AG09319 (cell line): ENCODE measurements at places on chromosomes 11 and 22.
A peak's percentile ranks its signal among the peaks of the same experiment; 100 is the strongest.

- DNase-seq = no peak
Measured at GRCh38 chr11:1195682-1196515, 27.0 kb upstream of the MUC5B start.

GRCh38 chr22:45709060-45709739, 37.6 kb downstream of the ATXN10 start:
- DNase-seq = peak; percentile 49

DNA sequence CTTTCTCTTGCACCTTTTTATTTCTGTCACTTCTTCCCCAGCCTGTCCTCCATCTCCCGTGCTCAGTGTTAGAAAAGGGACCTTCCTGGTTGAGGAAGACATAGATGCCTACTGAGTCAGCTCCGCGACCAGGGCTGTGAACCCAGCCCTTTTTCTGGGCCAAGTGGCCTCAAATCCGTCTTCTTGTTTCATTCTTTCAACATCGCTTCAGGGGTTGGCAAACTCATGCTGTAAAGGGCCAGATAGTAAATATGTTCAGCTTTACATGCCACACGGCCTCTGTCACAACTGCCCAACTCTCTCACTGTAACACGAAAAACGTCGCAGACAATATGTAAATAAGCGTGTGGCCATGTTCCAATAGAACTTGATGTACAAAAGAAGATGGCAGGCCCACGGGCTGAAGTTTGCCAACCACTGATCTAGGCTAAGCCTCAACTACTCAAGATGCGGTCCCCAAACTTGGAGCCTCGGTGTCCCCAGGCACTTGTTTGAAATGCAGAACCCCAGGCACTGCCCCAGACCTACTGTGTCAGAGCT, 338.4 kb downstream of the MN1 start:
- DNase-seq = no peak

DNA sequence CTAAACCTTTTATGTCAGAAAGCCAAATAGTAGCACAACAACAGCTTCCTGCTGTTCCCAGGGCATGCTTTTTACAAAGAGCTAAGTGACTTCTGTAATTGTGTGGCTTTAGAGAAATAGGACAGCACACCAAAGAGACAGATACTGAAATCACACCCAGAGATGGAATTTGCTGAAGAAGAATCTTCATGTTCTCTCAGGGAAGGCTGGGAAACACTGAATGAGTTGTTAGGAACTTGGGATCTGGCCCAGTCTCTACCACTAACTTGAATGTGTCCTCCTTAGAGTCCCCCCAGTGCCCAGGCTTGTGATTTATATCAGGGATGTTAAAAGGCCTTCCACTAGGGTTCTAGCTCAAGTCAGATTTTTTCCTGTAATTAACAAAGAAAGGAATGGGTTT, 175.2 kb downstream of the DBX1 start:
- DNase-seq = no peak

GRCh38 chr11:63635762-63636465, 21.7 kb upstream of the PLAAT3 start:
- no peak for DNase-seq

DNA sequence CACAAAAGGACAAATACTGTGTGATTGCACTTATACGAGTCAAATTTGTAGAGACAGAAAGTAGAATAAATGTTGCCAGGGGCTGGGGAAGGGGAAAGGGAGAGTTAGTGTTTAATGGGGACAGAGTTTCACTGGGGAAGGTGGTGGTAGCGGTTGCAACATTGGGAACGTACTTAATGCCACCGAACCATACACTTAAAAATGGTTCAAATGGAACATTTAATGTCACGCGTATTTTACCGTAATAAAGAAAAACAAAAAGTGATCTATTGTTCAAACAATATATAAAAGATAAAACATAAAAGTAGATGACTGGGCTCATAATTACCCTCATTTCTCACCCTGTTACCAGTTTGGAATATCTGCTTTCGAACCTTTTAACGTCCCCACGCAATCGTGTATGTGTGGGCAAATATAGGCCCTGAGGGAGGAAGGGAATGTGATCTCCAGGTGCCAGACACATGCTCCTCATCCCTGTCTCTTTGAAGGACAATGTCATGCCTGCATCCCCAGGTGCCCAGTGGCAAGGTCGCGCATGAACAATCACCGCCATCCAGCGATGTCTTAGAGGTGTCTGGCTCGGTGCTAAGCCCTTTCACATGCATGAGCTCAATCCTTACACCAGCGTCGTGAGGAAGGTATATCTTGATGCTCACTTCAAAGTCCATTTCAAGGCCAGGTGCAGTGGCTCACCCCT, 35.3 kb downstream of the LIF start:
- no peak for DNase-seq
